Activated T-cell treated with anti-CD3 and anti-CD28 coated beads for 48 hours (primary cell): ENCODE measurements at places on chromosomes 3 and 15.

DNA sequence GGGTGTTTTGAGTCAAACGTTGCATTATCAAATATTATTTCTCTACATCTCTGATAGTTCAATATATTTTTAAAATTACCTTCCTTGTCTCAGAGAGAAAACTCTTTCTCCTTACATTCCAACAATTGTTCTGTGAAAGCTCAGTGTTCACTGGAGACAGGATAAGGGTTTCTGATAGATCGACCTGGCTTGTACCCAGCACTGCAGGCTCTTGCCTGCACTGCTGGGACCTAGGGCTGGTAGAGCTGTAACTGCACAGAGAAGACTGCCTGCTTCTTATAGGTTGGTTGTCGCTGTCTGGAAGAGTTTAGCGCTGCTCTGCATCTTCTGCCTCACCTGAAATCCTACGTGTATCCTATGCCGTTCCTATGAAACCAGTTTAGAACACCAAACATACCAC lies 249.9 kb upstream of the LRTM1 start:
- no peak for DNase-seq

DNA sequence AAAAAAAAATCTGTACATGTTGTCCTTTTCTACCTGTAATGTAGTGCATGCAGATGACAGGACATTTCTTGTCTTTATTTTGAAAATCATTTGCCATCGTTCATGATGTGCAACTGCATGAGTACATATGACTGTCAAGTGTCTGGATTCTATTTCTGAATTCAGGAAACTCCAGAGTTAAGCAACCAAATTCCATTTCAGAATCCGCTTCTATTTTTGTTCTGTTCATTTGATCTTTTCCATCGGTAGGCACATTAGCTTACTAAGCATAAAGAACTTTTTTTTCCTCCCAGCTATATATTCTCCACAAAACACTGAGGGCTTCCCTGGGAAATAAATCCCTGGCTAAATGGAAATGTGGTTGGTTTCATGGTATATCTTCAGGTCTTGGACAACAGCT lies 365.6 kb downstream of the PTPRG start:
- DNase-seq: no peak

DNA sequence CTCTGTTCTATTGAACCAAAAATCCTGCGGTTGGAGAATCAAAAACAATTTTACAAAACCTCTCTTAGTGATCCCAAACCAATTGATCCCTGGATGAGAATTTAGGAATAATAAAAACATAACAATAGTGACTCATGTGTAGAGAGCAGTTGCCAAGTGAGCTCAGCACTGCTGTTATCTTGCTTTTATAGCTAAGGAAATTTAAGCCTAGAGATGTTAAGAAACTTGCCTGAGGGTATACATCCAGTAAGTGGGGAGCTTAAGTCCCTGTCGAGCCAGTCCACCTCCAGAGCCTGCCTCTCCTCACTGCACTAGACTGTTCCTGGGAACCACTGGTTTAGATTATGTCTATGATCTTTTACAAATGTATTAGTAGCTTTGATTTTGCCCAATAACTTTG lies 358.4 kb upstream of the LMCD1 start:
- DNase-seq: no peak

GRCh38 chr15:46177219-46177618 lies 542.4 kb downstream of the SQOR start:
- no peak for DNase-seq

- no peak for DNase-seq
Measured at GRCh38 chr3:167864552-167864874, 129.0 kb downstream of the SERPINI1 start.

DNA sequence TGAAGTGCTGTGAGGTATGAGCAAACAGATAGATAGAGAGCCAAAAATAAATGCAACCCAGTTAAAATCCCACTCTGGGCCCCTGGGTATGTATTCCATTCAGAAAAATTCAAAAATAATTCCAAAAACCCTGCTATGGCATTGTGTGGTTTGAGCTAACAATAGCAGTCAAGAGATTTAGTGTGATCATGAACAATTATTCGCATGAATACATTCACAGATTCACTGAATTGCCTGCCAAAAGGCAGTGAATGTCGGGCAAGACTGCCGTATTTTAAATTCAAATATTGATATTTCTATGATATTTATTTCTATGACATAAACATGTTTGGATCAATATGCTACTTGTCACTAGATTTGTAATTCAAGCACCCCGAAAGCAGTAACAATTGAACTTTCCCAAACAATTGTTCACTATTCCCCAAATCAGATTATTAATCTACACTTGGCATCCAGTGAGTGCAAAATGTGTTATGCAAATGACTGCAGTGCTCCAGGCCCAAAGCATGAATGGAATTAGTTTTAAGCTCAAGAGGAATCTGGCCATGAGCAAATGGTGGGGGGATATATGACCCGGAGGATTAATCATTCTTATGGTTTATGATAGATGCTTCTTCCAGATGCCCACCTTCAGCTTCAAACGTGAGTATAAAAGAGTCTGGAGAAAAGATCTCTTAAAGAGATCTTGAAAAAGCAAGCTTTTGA lies 417.0 kb upstream of the MEIS2 start:
- DNase-seq: no peak

- no peak for DNase-seq
Measured at GRCh38 chr3:30749230-30749629, 142.8 kb downstream of the TGFBR2 start.

DNA sequence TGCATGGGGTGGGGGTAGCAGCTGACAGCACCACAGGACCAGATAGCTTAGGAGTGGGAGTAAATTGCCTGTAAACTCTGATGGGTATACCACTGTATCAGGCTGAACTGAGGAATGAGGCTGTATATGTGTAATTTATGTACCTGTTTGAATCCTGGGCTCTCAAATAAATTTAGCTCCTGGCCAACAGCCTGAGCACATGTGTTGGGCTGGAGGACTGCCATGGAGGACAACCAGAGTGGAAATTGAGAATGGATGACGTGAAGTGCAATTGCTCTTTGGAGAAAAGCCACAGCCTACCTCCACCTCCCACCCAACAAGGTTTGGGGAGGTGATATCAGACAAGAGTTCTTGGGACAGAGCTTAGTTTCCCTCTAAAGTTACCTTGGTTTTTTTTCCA lies 328.6 kb upstream of the PROK2 start:
- no peak for DNase-seq

DNA sequence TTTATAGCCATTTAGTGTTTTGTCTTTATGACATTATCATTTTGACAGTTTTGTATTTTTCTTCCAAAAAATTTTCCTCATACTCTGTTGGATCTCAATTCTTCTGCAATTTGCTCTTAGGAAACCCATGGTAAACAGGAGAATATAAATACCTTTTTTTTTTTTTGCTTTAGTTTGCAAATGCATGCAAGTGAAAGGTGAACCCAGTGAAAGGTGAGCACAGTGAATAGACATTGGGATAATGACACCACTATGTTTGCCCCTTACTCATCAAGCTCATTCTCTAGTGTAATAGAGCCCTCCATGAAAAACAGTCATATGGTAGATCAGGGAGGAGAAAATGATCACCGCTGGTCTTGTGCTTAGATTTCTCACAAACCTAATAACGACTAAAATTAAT lies 59.0 kb upstream of the TRPC1 start:
- DNase-seq: no peak
